Testis (tissue), 5 donors: ENCODE measurements at places on chromosomes 1 and 21.

DNA sequence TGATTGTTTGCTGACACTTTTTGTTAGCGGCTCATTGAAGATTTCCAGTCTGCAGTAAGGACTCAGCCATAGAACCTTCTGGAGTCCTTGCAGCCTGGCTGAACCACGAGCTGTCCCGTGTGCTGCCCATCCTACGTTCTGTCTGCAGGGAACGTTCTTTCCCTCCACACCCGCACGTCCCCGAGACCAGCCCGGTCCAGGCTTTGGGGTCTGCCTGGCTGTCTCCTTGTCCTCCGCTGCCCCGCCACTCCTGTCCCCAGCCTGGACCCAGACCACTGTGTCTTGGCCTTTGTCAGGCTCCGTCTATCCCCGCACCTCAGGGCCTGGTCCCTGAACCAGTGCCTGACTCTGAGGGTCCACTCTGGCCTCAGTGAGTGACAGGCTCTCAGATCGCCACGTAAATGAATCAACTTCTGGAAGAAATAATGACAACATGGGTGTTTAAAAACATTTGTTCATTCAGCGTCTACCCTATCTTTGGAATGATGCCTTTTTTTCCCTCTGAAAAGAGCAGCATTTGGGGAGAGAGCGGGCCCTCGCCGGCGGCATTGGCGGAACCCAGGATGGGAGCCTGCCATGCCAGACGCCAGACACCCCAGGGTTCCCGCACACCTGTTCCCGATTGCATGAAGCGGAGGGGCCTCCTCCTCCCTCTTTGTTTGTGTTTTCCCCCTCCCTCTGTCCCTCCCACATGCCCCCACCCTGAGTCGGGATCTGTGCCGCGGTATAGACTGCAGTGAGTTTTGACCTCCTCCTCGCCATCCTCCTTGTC, 43.9 kb upstream of the C1orf174 start:
- DNase-seq = no peak

GRCh38 chr1:80143361-80143760, 1136.8 kb upstream of the ADGRL4 start:
- DNase-seq = no peak

GRCh38 chr1:206925106-206925736, 3.5 kb upstream of the FCMR start:
- DNase-seq = peak; percentile 57

- no peak for DNase-seq
Observed at GRCh38 chr1:110850627-110851026, 22.3 kb upstream of the CD53 start.

DNA sequence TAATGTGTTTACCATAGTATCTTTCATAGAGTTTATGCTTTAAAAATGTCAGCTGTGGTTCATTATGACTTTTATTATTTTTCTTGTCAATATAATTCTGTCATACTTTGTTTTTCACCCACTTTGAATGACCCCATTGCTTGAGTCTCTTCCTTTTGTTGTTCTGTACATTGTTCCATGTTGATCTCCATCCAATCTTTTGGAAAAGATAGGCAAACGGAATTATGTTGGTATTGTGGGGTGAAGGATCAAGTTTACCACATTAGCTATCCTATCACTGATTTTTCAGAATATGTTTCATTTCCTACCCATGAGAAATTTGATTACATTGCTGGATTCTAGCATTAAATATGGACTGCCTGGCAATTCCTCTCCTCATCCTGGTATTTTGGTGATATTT, 196.6 kb downstream of the NFIA start:
- no peak for DNase-seq

GRCh38 chr1:246726881-246727280, 2.7 kb downstream of the SCCPDH start:
- no peak for DNase-seq

DNA sequence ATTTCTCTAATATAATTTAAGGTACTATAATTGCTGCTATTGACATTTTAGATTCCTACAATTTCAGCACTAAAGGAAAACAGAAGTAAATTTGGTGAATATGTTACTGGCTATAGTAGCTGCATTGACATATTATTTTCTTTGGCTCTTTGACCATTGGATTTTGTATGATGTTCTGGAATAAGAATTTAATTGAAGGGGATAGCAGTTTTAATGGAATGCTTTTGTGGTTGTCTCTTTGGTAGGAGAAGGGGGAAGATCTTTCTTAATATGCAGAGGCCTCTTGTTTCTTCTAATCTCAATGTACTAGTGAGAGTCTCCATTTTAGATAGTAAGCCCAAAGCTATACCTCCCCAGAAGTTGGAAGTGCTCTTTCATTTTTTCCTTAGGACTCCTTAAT, 6.9 kb downstream of the DTL start:
- no peak for DNase-seq

DNA sequence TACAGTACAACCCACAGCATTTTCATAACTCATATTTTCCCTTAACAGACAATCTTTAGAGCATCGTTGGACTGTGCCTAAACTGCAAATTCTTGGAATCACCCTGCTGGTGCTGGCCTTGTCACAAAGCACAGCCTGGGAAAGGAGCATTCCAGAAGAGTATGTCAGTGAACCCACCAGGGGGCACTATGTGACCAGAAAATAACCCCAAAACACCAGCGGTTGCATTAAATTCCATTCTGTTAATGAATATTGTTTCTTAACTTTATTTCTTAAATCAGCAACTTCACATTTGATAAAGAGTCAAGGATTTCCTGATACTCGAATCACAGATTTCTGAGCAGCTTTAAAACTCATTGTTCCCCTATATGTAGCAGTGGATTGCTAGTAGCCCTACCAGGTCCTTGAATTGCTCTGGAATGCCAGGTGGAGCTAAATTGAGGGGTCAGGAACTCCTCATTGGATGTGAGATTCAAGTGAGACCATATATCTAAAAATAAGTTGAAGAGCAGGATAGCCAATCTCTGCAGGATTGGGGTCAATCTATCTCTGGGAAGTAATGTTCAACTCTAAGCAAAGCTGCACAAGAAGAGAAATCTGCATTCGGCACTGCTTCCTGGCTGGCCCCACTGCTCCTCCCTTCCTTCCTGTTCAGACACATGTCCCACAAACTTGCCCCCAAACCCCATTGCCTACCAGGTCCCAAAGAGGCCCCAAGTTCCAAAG, 12.7 kb upstream of the RAB4A start:
- peak; percentile 82 for DNase-seq

DNA sequence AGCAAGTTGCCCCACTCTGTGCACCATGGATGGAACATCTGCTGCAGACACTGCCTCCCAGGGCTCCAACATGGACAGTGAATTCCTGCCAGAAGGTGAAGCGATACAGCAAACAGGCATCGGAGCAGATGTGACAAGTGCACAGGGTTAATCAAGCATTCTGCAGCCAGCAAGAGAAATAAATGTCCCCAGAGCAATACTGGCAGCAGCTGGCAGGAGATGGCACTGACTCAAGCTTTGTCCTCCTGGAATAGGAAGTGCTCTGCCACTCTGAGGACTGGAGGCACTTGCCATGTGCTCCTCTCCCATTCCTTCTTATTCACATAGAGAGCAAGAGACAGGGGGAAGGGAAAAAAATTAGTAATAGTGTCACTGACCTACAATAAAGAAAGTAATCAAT, 402.7 kb upstream of the DAB1 start:
- no peak for DNase-seq

- no peak for DNase-seq
Observed at GRCh38 chr1:58664881-58665280, 35.0 kb downstream of the MYSM1 start.

- DNase-seq = no peak
Observed at GRCh38 chr1:56459260-56459659, 120.1 kb downstream of the PLPP3 start.

- no peak for DNase-seq
Observed at GRCh38 chr1:96475903-96476302, 245.7 kb upstream of the PTBP2 start.

GRCh38 chr1:208248991-208249696, 5.0 kb upstream of the PLXNA2 start:
- DNase-seq = no peak

DNA sequence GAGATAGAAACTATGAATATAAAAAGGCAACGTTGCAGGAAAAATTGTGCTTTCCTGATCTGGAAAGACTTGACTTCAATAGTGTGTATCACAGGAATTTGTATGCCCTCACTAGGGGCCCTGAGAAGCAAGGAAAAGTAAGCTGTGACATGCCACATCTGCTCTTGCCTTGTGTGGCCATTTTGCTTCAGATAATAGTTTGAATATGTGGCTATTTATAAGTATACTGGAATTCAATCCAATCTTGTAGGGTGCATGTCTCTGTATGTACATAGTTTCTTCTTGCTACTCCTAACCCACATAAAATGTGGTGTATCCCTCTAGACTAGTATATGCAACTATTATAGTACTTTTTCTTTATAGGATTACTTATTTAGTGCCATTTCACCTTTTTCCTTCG, 31.1 kb upstream of the SCYL3 start:
- DNase-seq = no peak

DNA sequence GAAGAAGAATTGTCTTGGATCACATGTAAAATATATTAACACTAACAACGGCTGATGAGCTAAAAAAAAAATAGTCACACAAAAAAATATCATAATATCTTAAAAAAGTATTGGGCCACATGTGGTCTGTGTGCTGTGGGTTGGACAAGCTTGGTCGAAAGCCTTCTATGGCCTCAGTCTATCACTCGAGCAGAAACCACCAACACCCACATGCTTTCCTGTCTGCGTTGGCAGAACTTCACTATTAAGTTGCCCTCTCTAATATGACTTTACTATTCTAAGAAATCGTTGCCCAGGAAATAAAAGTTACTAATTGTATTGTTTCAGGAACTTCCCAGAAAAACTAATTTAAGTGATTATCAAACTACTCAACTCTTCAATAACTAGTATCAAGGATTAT, 28.2 kb upstream of the ETS2 start:
- DNase-seq = no peak

GRCh38 chr1:223022641-223023473, 120.2 kb downstream of the TLR5 start:
- DNase-seq = no peak

DNA sequence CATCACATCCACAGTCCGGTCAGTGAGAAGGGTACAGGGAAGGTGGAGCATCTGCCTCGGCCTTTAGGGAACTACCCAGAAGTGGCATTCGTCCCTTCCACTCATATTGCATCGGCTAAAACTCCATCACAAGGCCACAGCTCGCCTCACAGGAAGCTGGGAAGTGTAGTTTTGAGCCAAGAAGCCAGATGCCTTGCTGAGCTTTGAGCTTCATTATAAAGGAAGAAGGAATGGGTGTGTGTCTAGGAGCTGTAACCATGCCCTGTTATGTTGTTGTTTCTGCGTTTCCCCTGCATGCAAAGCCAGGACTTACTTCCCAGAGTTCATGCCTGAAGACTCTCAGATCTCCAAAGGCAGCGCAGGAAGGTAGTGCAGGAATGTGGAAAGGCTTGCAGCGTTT, 61.1 kb downstream of the OPTC start:
- DNase-seq = no peak

DNA sequence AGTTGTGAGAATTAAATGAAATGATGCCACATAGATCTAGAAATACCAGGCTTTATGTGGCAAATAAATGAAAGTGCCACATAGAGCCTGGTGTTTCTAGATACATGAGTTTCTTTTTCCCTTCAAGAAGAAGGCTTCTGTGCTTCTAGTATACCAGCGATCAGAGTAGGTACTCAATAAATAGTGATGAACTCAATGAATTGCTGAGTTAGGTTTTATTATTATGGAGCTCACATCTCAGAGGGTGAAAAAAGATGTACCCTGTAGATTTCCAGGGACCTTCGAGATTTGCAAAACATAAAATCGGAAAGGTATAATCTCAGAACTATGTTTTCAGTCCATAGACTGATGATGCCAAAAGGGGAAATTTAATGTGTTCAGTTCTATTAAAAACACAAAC, 2.3 kb upstream of the CLSTN1 start:
- DNase-seq = no peak

- no peak for DNase-seq
Observed at GRCh38 chr1:26132128-26132833, 20.7 kb downstream of the PDIK1L start.

GRCh38 chr1:240044620-240045019, 47.1 kb upstream of the FMN2 start:
- DNase-seq = no peak

DNA sequence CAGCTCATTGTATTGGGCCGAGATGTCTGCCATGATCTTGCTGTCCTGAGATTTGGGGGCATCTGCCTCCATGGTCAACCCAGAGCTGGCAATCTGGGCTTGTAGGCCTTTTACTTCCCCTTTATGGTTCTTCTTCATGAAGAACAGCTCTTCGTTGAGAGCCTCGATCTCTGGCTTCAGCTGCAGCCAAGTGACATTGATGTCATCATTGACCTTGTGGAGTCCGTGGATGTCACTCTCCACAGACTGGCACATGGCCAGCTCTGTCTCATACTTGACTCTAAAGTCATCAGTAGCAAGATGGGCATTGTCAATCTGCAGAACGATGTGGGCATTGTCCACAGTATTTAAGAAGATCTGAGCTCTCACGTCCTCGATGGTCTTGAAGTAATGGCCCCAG, 29.2 kb downstream of the RAP1A start:
- DNase-seq = peak; percentile 67

- no peak for DNase-seq
Observed at GRCh38 chr1:105608713-105609112, 1447.8 kb upstream of the PRMT6 start.

GRCh38 chr21:29293495-29293894, 5.2 kb upstream of the BACH1 start:
- DNase-seq = no peak

- DNase-seq = no peak
Observed at GRCh38 chr1:228366062-228366865, 40.4 kb downstream of the TRIM11 start.

GRCh38 chr1:32636914-32637645, 13.3 kb downstream of the ZBTB8OS start:
- DNase-seq = no peak

- DNase-seq = no peak
Observed at GRCh38 chr1:70818401-70818800, 229.2 kb downstream of the PTGER3 start.

GRCh38 chr1:10621906-10622305, 147.2 kb downstream of the PEX14 start:
- DNase-seq = no peak

DNA sequence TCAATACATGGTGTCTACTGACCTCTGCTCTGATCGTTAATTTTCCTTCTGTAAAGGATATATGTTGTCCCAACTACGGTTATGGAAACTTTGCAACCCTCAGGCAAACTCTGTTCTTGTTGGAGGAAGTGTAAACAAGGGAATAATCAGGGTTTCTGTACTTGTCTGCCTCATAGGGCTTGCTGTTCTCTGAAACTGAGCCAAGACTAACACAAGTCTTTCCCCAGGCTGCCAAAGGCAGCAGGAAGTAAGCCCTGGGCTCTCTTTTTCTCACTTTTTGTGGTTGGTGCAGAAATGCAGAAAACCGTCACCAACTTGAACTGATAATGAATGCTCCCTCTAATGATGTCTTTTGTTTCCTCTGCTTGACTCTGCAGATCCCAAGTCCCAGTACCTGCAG, 7.6 kb downstream of the CYP4X1 start:
- DNase-seq = no peak

- no peak for DNase-seq
Observed at GRCh38 chr1:209490013-209490412, 93.5 kb upstream of the CAMK1G start.
